ENCODE measurements at places on chromosomes 13 and 19. TPM values are rescaled to one million over a fixed set of nuclear protein-coding genes. Genes with fewer than 3 reads are reported as not detected.

The KASH5 gene
- total RNA-seq: not detected

The FSTL3 gene
- total RNA-seq: 63.0 TPM

The CYP4F2 gene
- total RNA-seq: 0.31 TPM

The TBCB gene
- total RNA-seq: 144 TPM

The METTL21C gene
- not detected for total RNA-seq

DNA sequence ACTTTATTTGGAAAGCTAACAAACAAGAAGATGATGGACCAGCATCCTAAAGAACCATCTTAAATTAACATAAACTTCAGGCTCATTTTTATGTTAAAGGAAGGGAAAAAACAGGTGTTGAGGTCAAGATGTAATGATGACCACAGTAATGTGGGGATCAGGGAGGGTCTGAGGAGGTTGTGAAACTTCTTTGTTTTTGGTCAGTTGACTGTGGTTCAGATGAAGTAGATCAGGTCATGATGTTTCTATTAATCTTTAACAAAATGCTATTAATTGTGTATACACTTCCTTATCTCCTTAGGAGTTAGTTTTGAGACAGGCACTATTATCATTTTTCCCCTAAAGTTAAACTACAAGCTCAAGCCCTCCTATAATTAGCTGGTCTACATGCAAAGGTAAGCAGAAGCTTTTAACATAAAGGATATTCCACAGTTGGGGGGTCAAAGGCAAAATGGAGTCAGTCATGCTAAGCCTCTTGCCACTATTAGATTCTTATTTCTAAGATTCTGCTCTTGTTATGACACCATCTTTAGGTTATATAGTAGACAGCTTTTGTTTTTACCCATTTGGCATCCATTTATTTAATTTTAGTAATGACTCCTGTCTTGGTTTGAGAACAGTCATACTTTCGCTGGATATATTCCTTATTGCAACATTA lies 800.1 kb upstream of the PCDH9 start:
- H3K4me1 ChIP-seq: no peaks in the 10 kb centered on the region
- DNase-seq: no peak
- no peaks in the 10 kb centered on the region for H3K27me3 ChIP-seq

DNA sequence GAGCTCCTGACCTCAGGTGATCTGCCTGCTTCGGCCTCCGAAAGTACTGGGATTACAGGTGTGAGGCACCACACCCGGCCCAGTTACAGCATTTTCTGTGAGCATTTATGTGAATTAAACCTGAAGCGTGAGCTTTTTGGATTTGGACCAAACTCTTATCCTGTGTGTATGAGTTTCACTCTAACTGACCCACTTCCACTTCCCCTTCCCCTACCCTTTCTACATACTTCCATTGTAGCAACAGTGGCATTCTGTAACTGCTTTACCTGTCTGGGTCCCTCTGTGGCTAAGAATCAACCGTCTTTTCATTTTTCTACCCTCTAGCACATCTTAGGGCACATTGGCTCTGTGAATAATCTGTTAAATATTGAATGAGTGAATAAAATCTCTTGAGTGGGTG lies 16.2 kb downstream of the FRY start:
- H3K27me3 ChIP-seq: no peaks in the 10 kb centered on the region
- H3K4me3 ChIP-seq: no peak overlapping the region
- no peak overlapping the region for H3K27ac ChIP-seq

GRCh38 chr13:72586518-72586917 lies 140.9 kb downstream of the MZT1 start:
- H3K4me3 ChIP-seq: no peak overlapping the region
- H3K27ac ChIP-seq: no peak overlapping the region
- DNase-seq: no peak
- H3K36me3 ChIP-seq: no peaks in the 10 kb centered on the region

- H3K4me3 ChIP-seq: no peak overlapping the region
- no peaks in the 10 kb centered on the region for H3K4me1 ChIP-seq
- no peak overlapping the region for H3K27ac ChIP-seq
- no peak for DNase-seq
- H3K36me3 ChIP-seq: no peaks in the 10 kb centered on the region
- no peaks in the 10 kb centered on the region for H3K27me3 ChIP-seq
Measured at GRCh38 chr13:51997186-51997585, 14.1 kb downstream of the ATP7B start.

- H3K27ac ChIP-seq: no peak overlapping the region
- H3K4me1 ChIP-seq: no peaks in the 10 kb centered on the region
- no peak overlapping the region for H3K4me3 ChIP-seq
- H3K27me3 ChIP-seq: no peaks in the 10 kb centered on the region
- H3K36me3 ChIP-seq: no peaks in the 10 kb centered on the region
Measured at GRCh38 chr13:109704771-109705635, 81.4 kb downstream of the IRS2 start.

DNA sequence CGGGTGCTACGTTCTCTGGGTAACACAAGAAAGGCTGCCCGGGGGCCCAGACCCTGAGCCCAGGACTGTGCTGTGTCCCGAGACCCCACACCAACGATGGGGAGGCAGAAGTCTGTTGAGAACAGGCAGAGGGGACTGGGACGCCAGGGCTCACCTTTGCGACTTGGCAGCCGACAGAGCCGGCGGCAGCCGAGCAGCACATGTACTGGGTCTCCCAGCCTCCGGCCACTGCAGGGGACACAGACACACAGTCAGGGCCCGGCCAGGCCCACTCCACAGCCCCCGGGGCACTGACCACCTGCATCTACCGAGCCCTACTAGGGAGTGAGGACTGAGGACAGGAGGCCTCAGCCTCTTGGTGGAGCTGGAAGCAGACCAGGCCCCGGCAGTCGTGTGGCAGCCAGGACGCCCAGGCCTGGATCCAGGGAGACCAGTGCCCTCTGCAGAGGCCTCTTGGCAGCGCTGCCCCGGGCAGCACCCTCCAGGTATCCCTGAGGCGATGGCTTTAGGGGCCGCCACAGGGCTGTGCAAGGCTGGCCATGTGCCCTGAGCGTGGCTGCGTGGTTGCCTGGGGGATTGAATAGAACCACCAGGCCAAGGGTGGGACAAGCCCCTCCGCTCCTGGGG lies 5.6 kb upstream of the ATP8B3 start:
- H3K36me3 ChIP-seq: no peaks in the 10 kb centered on the region
- H3K27ac ChIP-seq: no peak overlapping the region
- DNase-seq: no peak

DNA sequence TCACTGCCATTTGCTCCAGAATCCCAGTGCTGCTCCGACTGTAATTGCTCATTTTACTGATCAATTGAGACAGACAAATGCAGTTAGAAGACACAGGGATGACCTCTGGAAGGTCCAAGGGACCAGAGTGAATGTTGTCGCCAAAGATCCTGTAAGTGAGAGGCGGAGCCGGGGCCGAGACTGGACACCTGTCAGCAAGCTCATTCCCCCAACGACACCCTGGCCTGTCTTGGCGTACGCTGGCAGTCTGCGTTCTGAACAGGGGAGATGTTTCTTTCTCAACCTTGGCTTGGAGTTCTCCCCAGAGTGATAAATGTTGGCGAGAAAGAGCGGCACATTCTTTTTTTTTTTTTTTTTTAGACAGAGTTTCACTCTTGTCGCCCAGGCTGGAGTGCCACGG lies 24.2 kb downstream of the GADD45B start:
- peaks cover 9% of the 10 kb centered on the region for H3K4me1 ChIP-seq
- no peaks in the 10 kb centered on the region for H3K27me3 ChIP-seq
- no peaks in the 10 kb centered on the region for H3K36me3 ChIP-seq
- no peak overlapping the region for H3K4me3 ChIP-seq

DNA sequence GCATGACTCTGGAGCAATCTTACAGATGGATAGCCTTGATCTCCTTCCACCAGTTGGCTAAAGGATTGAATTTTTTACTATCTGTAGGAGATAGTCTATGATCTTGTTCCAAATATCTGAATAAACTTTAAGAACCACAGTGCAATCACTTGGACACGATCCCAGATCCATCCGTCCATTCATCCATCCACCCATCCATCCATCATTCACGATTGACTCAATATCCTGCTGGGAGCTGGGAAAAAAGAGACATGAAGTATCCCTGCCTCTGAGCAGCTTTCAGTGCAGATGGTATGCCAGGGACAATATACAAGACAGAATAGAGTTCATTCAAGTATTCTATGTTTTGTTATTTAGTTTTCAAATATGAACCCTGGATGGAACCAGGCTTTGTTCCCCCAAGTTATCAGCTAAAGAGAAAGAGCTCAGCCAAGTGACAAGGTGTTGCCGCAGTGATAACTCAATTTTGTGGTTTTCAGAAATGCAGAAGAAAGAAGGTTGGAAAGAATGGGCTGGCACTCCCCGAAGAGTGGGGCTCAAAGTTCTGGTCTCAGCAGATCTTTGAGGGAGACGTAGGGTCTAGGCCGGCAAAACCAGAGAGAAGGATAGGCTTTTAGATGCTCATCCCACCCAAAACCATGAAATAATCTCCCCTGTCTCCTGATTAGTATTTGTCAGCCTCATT lies 66.3 kb downstream of the IRS2 start:
- H3K27ac ChIP-seq: no peak overlapping the region
- H3K4me3 ChIP-seq: no peak overlapping the region
- no peaks in the 10 kb centered on the region for H3K4me1 ChIP-seq
- no peak for DNase-seq

- peak; percentile 61 for DNase-seq
- no peaks in the 10 kb centered on the region for H3K36me3 ChIP-seq
- H3K27me3 ChIP-seq: no peaks in the 10 kb centered on the region
- H3K27ac ChIP-seq: no peak overlapping the region
Measured at GRCh38 chr13:94674609-94675348, 37.6 kb downstream of the SOX21 start.

GRCh38 chr19:11970174-11970573 lies 5.3 kb downstream of the ZNF763 start:
- DNase-seq: no peak
- no peaks in the 10 kb centered on the region for H3K27me3 ChIP-seq
- H3K36me3 ChIP-seq: peaks cover 2% of the 10 kb centered on the region
- no peak overlapping the region for H3K27ac ChIP-seq
- no peak overlapping the region for H3K4me3 ChIP-seq
- no peaks in the 10 kb centered on the region for H3K4me1 ChIP-seq

DNA sequence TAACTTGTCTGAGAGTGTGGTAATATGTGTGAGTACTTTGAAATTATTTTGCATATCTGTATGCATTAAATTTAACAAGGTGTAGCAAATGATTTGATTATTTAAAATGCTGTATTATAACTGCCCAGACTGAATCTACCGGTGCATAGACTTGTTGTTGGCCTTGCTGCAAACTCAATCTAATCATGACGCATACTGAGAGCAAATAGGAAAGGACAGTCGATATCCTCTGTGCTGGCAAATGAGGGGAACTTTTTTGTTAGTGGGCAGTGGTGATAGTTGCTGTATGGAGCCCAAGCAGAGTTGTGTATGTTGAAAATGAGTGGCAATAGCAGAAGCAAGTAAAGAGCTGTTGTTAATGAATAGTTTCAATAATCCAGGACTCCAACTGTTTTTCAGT lies 127.4 kb downstream of the LMO7 start:
- no peak overlapping the region for H3K27ac ChIP-seq
- no peaks in the 10 kb centered on the region for H3K27me3 ChIP-seq
- DNase-seq: no peak
- H3K36me3 ChIP-seq: no peaks in the 10 kb centered on the region
- H3K4me3 ChIP-seq: peak overlapping the region; percentile 63
- H3K4me1 ChIP-seq: no peaks in the 10 kb centered on the region

- H3K36me3 ChIP-seq: no peaks in the 10 kb centered on the region
- DNase-seq: no peak
- H3K4me3 ChIP-seq: no peak overlapping the region
- no peaks in the 10 kb centered on the region for H3K4me1 ChIP-seq
Measured at GRCh38 chr19:6509118-6509971, 7.2 kb upstream of the TUBB4A start.

GRCh38 chr19:14089662-14090508 lies 666 bp downstream of the SAMD1 start:
- no peak overlapping the region for H3K27ac ChIP-seq
- DNase-seq: peak; percentile 87

- H3K27me3 ChIP-seq: peaks cover 2% of the 10 kb centered on the region
- H3K36me3 ChIP-seq: no peaks in the 10 kb centered on the region
- no peak within 1 kb of the TSS for H3K27ac ChIP-seq
- DNase-seq: no peak
- H3K4me1 ChIP-seq: no peaks in the 10 kb centered on the region
Measured at GRCh38 chr19:2249010-2249866, at the start of gene AMH. Gene AMH (plus strand): TSS chr19:2249323. CDS start chr19:2249333, 10 bp downstream.

GRCh38 chr19:28247243-28247642 lies 965.7 kb downstream of the UQCRFS1 start:
- H3K27me3 ChIP-seq: no peaks in the 10 kb centered on the region
- H3K4me1 ChIP-seq: no peaks in the 10 kb centered on the region
- no peak overlapping the region for H3K4me3 ChIP-seq
- H3K27ac ChIP-seq: no peak overlapping the region
- H3K36me3 ChIP-seq: no peaks in the 10 kb centered on the region

DNA sequence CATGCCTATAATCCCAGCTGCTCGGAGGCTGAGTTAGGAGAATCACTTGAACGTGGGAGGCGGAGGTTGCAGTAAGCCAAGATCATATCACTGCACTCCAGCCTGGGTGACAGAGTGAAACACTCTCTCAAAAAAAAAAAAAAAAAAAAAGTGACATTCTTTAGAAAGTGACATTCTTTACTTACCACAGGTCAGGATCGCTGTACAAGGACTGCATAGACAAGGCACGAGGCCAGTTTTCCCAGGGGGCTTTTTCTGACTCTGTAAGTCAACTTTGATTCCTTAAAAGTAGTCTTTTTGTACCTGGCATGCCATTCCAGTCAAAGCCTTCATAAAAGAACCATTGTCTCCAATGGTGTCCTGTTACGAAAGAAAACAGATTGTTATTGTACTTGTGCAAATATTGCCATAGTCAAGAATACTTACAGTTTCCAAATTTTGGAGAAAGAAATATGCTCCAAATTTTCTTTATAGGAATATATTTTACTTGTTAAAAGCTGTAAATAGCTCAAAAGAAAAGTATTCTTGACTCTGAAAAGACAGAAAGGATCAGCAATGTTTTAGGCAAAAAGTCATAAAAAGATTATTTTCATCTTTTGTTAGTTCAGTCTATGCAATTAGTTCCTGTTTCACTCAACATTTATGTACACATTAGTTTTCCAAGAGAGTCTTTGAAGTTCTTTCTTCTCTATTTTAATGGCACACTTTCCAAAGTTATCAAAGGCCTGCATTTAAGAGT lies 39.3 kb downstream of the CEACAM1 start:
- no peaks in the 10 kb centered on the region for H3K4me1 ChIP-seq
- no peak for DNase-seq
- no peak overlapping the region for H3K27ac ChIP-seq
- H3K36me3 ChIP-seq: no peaks in the 10 kb centered on the region
- H3K4me3 ChIP-seq: no peak overlapping the region

- no peaks in the 10 kb centered on the region for H3K27me3 ChIP-seq
- H3K27ac ChIP-seq: no peak overlapping the region
- H3K4me1 ChIP-seq: no peaks in the 10 kb centered on the region
- no peak overlapping the region for H3K4me3 ChIP-seq
Measured at GRCh38 chr19:21383980-21384582, 12.9 kb upstream of the ZNF493 start.

Data from kidney (tissue), 22 donors.